ENCODE measurements at places on chromosomes 12 and 14. TPM values are rescaled to one million over a fixed set of nuclear protein-coding genes. Genes with fewer than 3 reads are reported as not detected.

Gene LRTM2
- not detected for total RNA-seq

DNA sequence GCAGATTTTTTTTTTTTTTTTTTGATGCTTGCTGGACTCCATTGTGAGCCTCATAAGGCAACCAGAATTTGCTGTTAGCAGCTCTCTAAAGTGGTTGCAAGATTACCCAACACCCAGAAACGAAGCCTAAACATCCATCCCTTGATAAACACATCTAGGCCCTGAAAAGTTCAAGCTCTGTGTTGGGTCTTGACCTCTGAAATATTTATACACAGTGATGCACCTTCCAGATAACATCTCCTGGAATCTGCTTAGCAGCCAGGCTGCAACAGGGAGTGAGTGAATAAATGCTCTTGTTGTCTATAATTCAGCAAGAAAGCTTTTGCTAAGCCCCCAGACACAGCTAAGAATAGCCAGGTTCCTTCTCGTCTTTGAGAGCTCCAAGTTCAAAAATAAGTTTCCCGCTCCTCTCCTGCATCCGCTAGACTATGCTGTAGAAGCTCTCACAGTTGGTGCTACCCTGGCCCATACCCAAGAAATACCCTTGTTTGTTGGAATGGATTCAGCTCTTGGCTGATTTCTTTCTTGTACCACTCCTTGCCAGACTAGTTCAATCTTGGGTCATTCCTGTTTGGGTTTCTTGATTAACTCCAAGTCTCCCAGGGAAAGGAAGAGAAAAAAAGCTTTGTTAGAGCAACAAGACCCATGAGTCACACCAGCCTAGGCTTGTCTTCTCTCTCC, 610.6 kb upstream of the TBX3 start:
- DNase-seq = no peak

Gene C12orf60
- 2.1 TPM for total RNA-seq

DNA sequence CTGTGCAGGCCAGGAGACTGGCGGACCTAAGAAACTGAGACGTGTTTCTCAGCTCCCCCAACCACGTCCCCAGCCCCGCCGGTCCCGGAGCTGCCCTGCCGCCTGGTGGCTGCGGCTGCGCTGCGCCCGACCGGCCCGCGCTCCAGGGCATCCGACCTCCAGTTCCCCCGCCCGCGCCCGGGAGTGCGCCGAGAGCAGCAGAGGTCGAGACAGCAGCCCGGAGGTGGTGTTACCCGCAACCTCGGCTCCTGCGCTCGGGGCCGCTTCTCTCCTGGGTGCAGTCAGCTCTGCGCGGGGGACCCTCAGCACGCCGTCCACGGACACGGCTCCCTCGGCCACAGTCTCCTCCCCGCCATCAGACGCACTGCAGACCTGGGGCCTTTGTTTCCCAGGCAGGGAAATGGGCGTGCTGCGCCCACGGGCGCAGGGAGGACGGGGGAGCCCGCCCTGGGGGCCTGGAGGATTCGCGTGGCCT, 21.6 kb upstream of the GPR132 start:
- peak; percentile 71 for DNase-seq

DNA sequence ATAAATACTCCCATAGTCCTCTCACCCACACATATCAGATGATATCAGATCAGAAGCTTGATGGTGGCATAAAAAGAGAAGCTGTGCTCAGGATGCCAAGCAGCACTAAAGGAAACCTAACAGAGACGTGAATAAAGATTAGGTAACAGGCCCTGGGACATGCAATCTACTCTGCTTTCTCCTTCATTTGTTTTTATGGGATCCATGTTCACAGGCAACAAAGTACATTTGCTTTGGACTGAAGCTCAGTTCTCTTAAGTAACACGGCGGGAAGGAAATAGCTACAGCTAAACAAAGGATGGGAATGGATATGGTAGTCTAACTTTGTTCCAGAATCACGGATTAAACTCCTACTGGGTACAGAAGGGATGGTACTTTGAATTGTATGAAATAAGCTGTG, 119.5 kb downstream of the TTC7B start:
- no peak for DNase-seq

DNA sequence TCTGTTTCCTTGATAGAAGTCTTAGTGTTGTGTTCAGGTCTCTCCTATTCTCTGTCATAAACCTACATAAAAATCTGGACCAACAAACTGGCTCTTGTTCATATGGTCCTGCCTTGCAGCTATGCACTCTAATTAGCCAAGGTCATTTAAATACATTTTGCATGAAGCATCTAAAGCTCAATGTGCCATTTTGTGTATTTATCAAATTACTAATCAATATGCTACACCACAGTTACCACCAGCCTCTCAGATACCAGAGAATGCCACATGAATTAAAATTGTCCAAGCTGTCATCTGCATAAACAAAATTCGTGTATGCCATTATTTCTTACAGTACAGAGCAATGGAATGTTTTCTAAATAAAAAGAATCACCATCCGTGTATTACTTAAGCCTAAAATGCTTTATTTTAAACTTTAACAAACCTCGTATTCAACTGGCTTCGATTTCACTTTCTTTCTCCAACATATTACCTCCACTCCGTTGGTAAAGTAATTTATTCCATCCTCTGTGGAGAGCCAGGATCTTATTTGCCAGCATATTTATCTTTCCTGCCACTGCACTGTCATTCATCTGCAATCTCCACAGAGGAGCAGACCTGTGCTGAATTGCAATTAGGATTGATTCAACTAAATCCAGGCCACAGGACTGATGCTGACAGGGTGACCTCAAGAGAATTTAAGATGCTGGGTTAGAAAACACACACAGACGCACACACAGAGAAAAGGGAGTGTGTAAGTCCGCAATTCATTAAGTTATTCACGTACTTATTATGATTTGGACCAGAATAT, 284.1 kb upstream of the FOXG1 start:
- DNase-seq = no peak

Gene IRF2BPL
- 24.9 TPM for total RNA-seq

DNA sequence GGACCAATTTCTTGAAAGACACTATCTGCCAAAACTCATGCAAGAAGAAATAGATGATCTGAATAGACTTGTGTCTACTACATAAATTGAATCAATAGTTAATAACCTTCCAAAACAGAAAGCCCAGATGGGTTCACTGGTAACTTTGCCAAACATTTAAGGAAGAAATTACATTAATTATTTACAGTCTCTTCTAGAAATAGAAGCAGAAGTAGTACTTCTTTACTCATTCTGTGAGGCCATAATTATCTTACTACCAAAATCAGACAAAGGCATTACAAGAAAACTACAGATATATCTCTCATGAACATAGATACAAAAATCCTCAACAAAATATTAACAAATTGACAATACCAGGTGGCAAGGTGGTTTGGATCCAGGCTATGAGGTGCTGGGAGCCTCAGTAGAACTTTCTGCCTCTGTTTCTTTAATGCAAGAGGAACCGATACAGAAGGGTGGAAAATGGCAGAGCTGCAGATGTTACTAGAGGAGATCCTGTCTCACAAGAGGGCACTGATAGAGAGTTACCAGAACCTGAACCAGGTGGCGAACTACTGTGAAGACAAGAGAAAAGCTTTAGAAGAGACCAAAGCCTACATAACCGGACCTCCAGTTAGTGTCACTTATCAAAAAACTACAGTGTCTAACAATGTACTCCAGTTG, 33.7 kb upstream of the KTN1 start:
- no peak for DNase-seq

DNA sequence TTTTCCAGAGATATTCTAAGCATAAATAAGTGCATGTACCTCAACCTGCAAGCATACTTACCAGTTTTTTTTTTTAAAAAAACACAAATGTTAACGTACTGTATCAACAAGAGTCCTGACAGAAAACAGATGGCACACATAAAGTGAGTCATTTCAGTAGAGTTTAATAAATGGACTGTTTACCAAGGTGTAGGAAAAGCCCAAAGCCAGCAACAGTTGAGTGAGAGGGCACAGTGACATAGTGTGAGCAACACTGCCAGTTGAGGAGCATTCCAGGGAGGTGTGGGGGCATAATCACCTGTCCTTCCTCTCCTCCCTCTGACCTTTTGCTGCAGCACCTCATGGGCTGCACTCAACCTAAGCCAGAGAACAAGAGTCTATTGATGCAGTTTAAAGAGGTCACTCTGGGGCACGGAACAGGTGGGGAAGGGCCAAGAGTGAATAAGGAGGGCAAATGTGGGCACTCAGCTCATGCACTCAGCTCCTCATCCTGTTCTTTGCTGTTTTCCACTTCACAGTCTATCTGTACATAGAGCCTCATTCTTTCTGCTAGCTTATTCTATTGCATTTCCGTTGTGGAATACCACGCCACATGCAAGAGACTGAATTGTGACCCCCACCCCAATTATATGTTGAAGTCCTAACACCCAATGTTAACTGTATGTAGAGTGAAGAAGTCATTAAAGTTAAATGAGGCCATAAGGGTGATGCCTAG, 29.3 kb downstream of the DHRS2 start:
- DNase-seq = no peak

Gene CCDC38
- not detected for total RNA-seq

GRCh38 chr12:42807251-42807650, 217.7 kb upstream of the PRICKLE1 start:
- no peak for DNase-seq

Gene RBM25
- 129 TPM for total RNA-seq

- no peak for DNase-seq
Observed at GRCh38 chr12:50200552-50201273, 33.5 kb upstream of the CERS5 start.

Gene KRT85
- not detected for total RNA-seq

Gene ACOT6
- total RNA-seq = not detected

GRCh38 chr12:10320643-10321042, 13.0 kb downstream of the KLRD1 start:
- no peak for DNase-seq

DNA sequence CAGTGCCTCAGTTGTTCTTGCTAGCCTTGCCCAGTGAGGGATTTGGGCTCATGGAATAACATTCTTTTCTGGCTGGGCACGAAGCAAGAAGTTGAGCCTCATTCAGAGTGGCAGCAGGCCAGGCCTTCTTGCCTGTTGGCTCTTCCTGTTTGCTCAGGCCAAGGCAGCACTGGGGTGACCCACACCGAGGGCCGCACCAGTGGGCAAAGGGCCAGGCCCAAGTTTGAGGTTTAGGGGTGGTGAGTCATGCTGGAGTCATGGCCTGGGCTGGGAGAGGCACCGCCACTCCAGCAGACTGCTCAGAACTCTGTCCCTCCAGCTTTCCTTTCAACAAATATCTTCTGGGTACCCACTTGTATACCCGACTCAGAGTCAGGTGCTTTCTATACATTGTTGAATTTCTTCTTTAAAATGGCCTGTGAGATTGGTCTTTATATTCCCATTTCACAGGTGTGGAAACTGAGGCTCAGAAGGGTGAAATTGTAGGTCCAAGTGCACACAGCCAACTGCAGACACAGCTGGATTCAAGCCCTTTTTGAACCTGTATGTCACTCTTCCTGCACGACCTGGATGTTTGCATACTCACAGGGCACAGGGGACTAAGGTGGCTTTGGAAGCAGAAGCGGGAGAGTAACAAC, 279.4 kb downstream of the FOXN3 start:
- no peak for DNase-seq

- DNase-seq = no peak
Observed at GRCh38 chr14:92644970-92645515, 103.4 kb downstream of the LGMN start.

Gene SMIM41
- total RNA-seq = not detected

GRCh38 chr14:96100161-96101064, 61.3 kb downstream of the C14orf132 start:
- DNase-seq = peak; percentile 4

Gene TAS2R10
- not detected for total RNA-seq

GRCh38 chr14:75770635-75771034, 109.6 kb downstream of the TTLL5 start:
- no peak for DNase-seq

Gene PAPLN
- total RNA-seq = 0.39 TPM

GRCh38 chr12:103855036-103855712, 14.1 kb upstream of the NT5DC3 start:
- no peak for DNase-seq

Gene KLRK1
- total RNA-seq = not detected

DNA sequence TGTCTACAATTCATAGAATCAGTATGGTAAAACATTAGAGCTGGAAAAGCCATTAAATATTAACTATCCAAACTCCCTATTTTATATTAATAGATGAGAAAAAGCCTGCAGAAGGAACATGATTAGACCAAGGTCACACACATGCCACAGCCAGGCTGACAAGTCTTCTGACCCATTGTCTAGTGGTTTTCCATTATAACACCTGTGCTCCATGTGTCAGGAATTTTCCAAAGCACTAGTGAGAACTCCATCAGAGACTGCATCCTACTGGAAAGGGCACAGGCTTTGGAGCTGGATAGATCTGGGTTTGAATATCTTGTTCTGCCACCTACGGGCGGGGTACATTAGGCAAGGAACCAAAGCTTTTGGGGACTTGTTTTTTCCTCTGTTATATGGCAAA, 325.5 kb downstream of the RAD51B start:
- no peak for DNase-seq

GRCh38 chr12:106138633-106139421, at the start of gene NUAK1:
Gene NUAK1 (minus strand): TSS chr12:106138954. CDS start chr12:106138653, 301 bp downstream.
- no peak for DNase-seq

- DNase-seq = no peak
Observed at GRCh38 chr12:61161961-61162360, 1098.2 kb upstream of the USP15 start.

DNA sequence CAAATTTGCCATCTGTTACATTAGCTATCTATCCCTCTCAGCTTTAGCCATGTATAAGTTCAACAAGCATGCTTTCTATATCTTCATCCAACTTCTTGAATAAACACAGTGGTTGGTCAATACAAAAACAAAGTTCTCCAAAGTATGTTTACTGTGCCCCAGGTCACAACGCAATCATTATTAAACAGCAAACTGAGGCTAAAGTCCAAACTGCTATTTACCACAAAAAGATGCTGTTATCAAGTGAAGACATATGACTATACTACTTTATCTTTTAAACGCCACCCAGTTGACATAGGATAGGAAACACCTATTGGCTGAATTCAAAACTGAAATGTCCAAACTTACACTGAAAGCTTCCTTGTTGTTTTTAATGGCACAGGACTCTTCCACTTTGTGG, 11.7 kb downstream of the ZCCHC8 start:
- DNase-seq = no peak

DNA sequence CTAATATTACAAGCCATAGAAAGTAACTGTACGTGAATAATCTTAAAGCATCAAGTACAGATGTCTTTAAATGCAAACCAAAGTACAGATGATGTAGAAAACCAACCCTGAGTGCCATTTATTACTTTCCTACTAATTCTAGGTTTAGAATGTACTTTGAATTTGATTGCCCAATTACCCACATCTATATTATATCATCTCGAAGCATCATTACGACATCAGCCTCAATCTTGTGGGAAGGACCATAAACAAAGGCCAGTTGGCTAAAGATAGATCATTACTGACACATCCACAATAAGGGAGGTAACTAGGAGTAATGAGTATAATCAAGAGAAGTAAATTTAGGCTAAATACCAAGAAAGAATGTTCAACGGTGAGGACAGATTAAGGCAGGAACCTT, 478.9 kb downstream of the BCAT1 start:
- DNase-seq = no peak

DNA sequence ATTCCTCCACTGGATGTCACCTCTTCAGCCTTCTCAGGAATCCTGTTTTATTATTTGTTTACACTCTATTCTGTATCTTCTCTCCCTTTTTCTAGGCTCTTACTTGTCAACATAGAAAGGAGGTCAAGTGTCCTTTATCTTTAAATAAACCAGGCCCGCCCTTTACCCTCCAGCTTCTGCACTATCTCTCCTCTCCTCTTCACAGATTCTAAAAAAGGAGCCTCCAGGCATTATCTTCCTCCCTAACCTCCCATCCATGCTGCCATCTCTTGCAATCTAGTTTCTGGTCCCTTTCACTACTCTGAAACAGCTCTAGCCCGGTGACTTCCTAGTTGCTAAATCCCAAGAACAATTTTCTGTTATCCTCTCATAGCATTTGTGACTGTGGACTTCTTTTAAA, 24.1 kb upstream of the ARID2 start:
- DNase-seq = no peak

Measured in activated T-helper 1 cell treated with anti-CD3 and anti-CD28 coated beads, Interleukin-12 subunit alpha, Interleukin-12 subunit beta, Interleukin-2, Interleukin-4 antibody, amounts not matched to agents 30 ng/mL and 10 ng/mL and 1 ng/mL, durations not matched to agents 14 hours and 24 hours and 36 hours (primary cell).